ENCODE measurements at places on chromosomes 6 and 20.

DNA sequence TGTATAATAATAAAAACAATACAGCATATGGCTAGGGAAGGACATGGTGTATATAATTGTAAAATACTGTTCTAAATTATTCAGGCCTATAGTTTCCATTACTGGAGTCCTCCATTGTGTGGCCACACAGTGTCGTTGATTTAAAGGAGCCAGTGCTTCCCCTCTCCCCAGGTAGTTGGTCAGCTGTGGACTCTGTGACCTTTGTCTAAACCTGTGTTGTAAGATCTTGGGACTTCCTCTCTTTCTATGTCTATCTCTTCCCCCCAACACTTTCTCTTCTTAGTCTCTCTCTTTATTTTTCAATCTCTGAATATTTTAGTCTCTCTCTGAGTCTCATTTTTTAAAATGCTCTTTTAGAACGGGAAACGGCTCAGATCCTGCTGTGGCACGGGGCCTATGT lies 35.6 kb downstream of the BRPF3 start:
- no peak for DNase-seq

DNA sequence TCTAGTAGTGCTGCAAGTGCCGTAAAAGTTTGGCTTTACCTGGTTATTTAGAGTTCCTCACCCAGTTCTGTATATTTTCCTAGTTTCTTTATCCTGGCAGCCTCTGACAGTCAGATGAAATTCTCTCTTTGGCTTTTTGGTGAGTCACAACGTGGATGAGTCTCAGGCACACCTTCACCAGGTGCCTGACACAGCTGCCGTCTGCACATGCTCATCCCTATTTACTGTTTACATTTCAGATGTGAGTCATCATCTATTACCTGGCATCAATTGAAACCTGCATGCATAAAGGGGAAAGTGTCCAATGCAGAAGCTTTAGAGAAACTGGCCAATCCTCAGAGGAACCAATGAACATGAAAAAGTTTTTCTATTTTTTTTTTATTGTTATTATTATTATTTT lies 33.3 kb upstream of the ADGRF4 start:
- DNase-seq: no peak

DNA sequence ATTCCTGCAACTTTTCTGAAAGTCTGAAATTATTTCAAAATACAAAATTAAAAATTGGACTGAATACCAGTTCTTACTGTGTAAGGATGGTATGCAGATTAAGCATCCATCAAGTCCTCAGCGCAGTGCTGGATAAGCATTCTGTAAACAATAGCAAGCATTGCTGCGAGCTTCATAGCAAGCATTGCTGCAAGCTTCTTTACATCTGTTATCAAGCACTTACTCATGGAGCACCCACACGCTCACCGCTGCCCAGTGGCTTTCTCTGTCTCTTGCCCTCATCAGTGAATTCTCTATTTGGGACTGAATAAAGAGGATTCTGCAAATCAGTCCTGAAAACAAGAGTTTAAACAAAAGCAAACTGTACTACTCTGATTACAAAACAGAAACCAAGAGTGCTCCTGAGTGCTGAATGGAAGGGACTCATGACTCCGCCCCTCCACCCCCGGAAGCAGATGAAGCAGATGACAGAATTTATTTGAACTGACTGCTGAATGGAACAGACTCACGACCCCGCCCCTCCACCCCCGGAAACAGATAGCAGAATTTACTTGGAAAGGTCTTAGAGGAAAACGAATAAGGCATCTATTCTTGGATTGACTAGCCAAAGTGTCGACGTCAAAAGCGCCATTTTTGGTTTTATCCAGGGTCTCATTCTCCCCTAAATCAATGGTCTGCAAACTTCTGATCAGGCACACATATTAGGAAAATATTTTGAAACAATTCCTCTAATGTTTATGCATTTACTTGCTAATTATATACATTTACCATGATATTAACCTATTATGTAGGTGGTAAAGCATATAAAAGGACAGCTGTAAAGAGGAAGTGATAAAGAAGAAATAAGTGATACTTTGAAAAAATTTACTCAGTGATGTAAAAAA lies 22.1 kb upstream of the EYA2 start:
- no peak for DNase-seq

DNA sequence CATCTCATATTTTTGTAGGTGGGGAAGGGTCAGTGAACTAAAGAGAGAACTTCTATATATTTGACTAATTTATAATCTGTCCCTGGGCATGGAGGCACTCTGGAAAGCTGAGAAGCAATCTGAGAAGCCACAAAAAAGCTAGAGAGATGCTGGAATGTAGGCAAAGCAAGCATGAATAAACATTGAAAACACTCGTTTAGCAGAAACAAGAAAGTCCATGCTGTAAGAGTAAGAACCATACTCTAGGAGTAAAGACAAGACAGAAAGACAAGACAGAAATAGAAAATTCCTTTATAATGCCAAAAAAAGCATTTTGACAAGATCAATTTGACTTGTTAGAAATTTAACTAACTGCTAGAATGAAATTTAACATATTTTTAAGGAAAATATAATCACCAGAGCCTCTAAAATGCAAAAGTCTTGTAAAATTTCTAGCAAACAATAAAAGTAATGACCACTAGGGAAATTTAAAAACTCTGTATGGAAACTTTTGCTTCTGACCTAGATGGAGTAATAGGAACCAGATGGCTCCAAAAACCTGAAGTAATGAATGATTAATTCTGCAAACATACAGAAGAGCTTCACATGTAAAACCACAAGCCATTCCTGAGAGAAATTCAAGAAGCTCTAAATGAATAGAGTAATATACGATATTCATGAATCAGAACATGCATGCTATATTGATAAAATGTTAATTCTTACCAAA lies 625.7 kb upstream of the PTCHD4 start:
- peak; percentile 90 for DNase-seq

Measured in HFFc6 (cell line).